ENCODE measurements at places on chromosomes 6 and 20.

- DNase-seq = no peak
Measured at GRCh38 chr20:13739731-13740649, 44.7 kb downstream of the ESF1 start.

DNA sequence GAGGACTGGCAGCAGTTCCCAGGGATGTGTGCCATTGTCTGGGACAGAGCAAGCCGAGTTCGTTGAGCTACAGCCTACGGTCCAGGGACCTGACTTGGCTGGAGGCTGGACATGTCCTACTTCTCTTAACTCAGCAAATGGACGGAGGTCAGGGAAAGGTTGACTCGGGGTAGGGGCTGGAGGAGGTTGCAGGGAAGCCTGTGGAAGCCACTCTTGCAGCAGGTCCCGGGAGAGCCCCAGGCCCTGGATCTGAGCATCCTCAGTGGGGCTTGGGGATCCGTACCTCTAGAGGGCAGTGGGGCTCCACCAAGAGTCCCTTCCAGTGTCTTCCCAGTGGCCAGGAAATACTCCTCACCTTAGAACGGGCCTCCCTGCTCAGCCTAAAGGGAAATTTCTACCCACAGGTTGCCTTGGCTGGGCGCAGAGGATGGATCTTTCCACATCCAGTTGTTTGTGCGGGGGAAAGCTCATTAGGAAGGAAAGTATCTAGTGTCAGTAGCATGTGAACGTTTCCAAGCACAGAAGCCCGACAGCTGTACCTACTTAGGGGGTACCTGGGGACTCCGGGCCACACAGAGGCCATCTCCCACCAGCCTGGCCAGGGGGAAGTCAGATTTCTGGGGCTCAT, 170.2 kb downstream of the NFATC2 start:
- DNase-seq = no peak

GRCh38 chr20:33677991-33678702, 3.9 kb upstream of the NECAB3 start:
- no peak for DNase-seq

DNA sequence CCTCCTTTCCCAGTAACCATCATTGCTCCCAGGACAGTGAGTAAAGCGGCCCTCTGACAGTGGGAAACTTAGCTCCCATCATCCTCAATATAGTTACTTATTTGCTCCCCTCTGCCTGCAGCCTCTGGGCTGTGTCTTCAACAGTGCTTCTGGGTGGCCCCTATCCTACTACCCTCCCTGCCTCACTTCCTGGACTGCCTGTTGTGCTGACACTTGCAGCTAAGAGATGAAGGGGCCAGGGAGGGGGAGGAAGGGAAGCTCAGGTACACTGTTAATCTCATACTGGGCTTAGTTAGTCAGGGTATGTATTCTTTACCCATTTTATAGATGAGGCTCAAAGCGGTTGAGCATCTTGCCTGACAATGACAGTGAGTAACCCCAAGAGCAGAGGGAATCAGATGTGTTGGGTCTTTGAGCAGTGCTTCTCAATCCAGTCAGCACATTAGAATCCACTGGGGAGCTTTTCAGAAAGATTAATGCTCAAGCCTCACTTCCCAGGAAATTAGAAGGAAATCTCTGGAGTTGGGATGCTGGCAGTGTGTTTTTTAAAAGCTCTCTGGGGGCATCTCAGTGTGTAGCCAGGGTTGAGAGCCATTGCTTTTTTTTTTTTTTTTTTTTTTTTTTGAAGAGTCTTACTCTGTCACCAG, 27.1 kb upstream of the KCNK5 start:
- no peak for DNase-seq

- peak; percentile 15 for DNase-seq
Measured at GRCh38 chr6:38131527-38131965, 312.0 kb downstream of the ZFAND3 start.

GRCh38 chr6:158941246-158941645, 58.8 kb downstream of the RSPH3 start:
- DNase-seq = no peak

- DNase-seq = no peak
Measured at GRCh38 chr20:62136283-62137091, 6.7 kb downstream of the PSMA7 start.

GRCh38 chr6:69820438-69820837, 23.6 kb upstream of the LMBRD1 start:
- DNase-seq = no peak

- DNase-seq = no peak
Measured at GRCh38 chr6:13611715-13612114, 3.4 kb upstream of the NOL7 start.

GRCh38 chr6:94238868-94239267, 819.5 kb upstream of the EPHA7 start:
- no peak for DNase-seq

DNA sequence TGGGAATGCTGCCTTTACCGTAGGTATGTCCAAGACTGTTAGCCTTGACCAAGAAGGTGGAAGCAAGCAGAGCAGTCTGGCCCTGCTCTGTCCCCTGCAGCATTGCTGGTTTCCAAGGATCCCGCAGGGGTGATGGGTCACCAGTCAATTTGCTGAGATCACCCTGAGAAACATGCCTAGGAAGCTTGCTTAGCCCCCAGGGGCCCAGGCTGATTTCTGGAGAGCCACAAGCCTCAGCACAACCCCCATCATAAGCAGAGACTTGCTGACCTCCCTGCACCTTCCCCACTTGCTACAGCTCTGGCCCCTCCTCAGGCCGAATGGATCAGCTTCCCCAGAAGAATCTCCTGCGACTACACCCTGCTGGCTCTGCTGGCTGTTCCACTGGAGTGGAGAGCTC, 21.5 kb downstream of the ARHGAP40 start:
- no peak for DNase-seq

- DNase-seq = no peak
Measured at GRCh38 chr6:71721642-71722041, 164.7 kb upstream of the RIMS1 start.

DNA sequence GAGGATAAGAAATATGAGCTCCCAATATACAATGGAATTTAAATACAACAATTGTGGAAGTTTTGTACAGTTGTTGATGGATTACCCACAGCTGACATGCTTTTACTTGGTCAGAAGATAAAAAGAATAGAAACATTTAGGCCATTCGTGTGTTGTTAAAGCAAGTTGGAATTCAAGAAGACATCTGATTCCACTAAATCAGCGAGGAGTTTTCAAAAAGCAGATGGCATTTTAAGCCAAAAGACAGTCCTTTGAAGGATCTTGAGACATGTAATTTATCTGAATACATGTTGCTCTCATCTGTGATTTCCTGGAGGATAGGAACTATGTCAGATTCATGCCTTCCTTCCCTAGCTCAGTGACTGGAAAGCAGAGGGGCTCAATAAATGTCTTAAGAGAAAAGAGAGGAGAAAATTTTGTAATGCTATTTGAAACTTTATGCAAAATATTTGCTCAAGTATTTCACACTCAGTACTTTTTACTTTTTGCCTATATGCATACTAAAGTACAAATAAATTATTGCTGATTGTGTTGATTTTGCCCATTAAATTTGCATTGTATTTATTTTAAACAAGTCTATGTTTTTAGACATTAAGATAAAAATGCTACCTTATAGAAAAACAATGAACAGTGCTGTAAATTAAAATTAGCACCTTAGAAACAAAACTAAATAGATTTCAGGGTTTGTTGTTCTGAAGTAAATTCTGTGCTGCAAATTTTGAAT, 733.8 kb upstream of the FLRT3 start:
- no peak for DNase-seq

- no peak for DNase-seq
Measured at GRCh38 chr6:31377029-31377428, 20.1 kb upstream of the HLA-B start.

- no peak for DNase-seq
Measured at GRCh38 chr6:78599526-78599925, 267.8 kb upstream of the IRAK1BP1 start.

- no peak for DNase-seq
Measured at GRCh38 chr6:8608737-8609136, 173.4 kb upstream of the SLC35B3 start.

Data from stimulated activated CD8-positive, alpha-beta memory T cell treated with anti-CD3 and anti-CD28 coated beads, Interleukin-7, amount 100 ng/mL, for 48 hours (primary cell).